ENCODE measurements at places on chromosomes 12 and 14.
A peak's percentile ranks its signal among the peaks of the same experiment; 100 is the strongest.

DNA sequence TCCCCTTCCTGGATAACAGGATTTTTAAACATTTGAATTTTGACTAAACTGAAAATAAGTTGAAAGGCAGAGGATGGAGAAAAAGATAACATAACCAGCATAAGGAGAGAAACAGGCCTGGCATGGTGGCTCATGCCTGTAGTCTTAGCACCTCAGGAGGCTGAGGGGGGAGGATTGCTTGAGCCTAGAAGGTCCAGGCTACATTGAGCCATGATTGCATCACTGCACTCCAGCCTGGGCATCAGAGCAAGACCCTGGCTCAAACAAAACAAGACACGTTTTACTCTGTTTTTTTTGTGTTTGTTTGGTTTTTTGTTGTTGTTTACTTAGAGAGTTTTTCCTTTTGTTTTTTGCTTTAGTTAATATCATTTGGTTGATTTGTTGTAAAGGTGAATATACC lies 8.7 kb downstream of the AKAP6 start:
- DNase-seq = no peak

DNA sequence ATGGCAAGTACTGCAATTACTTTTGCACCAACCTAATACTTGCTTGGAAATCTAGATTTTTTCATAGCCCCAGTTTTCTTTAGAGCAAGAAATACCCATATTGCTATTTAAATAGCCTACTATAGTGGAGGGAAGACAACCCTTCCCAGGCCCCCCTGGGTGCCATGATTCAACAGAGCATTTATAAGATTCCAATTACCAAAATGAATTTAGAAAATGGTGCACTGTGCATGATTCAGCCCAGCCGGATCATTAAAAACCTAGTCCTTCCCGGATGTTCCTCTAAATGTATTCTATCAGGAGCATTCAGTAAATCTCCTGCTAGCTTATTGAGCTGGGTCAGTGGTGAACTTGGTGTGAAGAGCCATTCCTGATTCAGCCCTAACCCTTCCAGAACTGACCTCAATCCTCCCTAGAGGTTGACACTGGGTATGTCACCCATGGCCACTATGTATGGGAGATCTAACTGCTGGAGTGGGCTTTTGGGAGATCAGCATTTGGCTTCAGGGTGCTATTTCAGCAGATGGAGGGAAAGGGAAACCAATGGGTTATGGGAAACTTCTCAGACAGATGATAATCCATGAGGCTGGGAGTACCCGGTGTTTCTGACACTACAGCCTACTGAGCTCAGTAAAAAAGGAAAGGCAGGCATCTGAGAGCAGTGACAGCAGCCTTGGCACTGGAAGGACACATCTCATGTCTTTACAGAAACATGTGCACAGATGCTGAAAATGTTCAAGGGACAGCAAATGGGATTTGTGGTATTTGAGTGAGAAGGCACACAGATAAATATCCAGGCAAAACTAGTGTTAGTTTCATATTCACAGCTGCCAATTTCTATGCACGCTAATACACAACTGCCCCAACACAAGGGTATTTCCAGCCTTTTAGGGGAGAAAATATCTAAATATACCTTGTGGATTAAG lies 258.9 kb downstream of the DPF3 start:
- peak; percentile 19 for DNase-seq

DNA sequence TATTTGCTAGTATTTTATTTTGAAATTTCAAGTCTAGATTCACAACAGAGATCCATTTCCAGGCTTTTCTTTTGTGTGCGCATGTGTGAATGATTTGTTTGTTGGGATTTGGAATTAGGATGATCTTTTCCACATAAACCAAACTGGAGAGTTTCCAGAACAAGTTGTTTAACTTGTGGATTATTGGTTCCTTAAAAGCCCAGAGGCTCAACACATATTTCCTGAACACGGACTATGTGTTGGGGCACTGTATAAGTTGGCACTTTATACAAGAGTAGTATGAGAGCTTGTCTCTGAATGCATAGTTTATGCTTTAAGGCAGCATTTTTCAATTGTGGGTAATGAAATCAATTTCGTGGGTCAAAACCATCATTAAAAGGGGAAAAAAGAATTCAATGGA lies 67.3 kb upstream of the FUT8 start:
- DNase-seq = no peak

DNA sequence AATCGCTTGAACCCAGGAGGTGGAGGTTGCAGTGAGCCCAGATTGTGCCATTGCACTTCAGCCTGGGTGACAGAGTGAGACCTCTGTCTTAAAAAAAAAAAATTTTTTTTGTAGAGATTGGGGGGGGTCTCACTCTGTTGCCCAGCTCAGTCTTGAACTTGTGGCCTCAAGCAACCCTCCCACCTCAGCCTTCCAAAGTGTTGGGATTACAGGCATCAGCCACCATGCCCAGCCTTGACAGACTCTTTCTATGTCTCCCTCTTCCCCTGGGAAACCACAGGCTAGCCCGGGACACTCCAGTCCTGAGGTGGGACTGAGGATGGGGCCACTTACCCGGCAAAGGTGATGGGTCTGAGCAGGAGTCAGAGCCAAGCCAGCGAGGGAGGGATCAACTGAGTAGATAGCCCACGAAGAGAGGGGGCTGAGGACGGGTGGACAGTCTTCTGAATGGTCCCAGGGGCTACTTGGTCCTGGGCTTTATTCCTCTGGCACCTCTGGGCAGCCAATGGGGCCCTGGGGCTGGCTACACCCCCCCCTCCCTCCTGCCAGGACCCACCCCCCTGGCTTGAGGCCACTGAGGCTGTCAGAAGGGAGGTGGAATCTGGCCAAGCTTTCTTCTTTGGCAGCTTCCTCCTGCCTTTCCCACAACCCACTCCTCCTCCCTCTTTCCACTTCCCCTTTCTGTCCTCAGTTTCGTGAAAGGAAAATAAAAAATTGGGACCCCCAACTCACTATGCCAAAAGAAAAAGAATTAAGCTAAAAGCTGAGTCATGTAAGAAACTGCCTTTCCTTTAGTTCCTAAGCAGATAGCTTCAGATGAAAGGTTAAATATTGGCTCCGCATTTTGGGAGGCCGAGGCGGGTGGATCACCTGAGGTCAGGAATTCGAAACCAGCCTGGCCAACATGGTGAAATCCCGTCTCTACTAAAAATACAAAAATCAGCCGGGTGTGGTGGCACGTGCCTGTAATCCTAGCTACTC lies at the start of gene SDS:
SDS (minus strand) TSS at position 453 of the 981 bp plus-strand sequence. CDS start 4,179 bp downstream, outside the sequence.
- DNase-seq = no peak

GRCh38 chr12:130369816-130370215 lies 32.1 kb downstream of the PIWIL1 start:
- DNase-seq = no peak

- no peak for DNase-seq
Observed at GRCh38 chr12:115176741-115177400, 492.9 kb upstream of the TBX3 start.
